ENCODE measurements at places on chromosomes 6 and 20.

GRCh38 chr6:128303870-128304269 is 216.5 kb downstream of the PTPRK start:
- no peak for DNase-seq

DNA sequence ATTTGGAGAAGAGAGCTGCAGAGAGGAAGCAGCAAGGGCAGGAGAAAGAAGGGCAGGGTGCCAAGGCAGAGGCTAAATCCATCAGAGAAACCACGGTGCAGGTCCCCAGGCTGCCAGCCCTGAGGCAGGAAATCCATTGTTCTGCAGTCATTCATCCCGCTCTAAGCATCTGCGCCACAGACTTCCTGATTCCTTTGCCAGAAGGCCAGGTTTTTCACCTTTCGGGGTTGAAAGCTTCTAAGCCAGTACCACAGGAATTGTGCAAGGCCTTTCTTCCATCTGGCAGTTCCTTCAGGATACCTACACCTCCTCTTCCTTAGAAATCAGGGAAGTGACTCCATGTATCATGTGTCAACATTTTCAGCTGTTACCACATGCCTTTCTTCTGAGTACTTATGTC is 45.6 kb downstream of the ADGRF5 start:
- no peak for DNase-seq

- no peak for DNase-seq
Observed at GRCh38 chr6:116047173-116047933, 13.3 kb downstream of the FRK start.

DNA sequence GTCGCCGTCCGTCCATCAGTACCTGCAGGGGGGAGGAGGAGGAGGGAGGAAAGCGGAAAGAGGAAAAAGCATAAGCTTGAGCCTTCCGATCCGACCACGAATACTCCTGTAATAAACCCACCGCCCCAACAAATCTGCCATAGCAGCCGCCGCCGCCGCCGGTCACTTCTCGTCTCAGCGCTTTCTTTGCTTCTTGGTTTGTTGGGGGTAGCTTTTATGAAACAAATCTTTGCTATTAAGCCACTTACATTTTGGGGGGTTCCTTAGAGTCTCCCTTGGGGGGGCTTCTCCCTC is 277 bp downstream of the ADGRB3 start:
- no peak for DNase-seq

GRCh38 chr6:84871925-84872324 is 107.5 kb upstream of the TBX18 start:
- DNase-seq: no peak

DNA sequence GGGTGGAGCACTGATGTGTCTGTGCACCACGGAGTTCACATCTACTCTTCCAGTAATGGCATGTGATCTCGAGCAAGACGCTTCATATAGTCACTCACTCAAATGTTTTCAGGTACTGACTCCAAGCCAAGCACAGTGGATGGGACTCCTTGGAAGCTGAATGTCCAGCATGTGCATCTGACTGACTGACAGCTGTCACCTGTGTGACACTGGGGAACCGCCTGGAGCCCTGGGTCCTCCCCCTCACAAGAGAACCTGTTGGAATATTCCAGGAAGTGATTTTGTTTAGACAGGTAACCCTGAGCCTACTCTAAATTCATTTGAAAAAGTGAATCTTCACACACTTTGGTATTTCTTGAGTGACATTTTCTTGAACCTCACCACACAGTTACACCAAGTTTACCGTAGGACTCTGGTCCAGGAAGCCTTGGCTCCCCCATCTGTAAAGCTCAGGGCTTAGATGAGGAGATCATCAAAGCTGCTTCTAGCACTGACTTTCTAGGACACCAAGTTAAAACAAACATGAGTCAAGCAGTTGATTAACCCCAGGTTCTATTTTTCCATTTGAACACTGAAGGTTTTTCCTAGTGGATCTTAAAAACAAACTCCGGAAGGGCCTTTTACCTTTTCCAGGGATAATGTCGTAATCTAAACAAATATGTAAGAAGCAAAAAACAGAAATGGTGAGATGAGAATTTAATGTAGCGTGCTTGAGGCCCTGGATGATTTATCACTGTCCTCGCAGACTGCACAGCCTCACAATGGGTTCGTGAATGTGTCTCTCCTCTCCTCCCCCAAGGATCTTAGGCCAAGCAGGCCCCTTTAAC is 50.1 kb downstream of the EDN3 start:
- no peak for DNase-seq

All from CD4-positive, alpha-beta T cell treated with Interferon gamma for 1 hour (primary cell).